ENCODE measurements at places on chromosomes 4 and X.
A peak's percentile ranks its signal among the peaks of the same experiment; 100 is the strongest.

DNA sequence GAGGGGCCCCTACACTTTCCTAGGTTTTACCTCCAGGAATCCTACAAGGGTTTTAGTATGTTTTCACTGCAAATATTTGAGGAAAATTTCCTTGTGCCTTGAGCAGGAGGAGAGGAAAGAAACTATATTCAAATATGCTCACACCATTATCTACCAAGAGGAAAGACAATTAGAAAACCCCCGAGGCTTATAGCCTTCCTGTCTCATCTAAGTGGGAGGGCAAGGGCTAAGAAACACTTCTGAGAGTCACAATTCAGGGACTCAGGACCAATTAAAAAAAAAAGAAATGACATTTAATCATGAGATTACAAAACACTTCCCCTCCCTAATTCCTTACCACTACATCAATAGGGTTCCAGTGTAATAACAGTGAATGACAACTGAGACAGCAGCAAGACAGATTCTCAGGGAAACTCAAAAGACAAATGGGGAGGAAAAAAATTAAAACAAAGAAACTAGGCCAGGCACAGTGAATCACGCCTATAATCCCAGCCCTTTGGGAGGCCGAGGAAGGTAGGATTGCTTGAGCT lies 45.6 kb downstream of the ATRX start:
- peak; percentile 41 for DNase-seq

DNA sequence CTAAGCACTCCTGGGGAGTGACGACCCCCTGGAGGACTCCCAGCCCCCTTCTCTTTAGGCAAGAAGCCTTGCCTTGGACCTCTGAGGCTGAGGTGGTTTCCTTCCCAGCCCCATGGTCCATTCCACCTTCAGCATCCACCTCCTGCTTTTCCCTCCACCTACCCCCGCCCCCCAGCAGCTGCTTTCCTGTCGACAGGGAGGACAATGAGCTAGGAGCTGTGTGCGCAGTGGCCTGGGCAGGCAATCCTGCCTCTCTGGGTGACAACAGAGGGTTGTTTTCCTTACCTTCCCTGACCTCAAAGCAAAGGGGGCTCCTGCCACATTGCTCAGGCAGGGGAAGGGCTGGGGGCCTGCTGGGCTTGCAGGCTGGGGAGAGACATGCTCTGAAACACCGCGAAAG lies 123.5 kb downstream of the BCOR start:
- no peak for DNase-seq

GRCh38 chr4:177505171-177505615 lies 63.0 kb upstream of the AGA start:
- DNase-seq = no peak

DNA sequence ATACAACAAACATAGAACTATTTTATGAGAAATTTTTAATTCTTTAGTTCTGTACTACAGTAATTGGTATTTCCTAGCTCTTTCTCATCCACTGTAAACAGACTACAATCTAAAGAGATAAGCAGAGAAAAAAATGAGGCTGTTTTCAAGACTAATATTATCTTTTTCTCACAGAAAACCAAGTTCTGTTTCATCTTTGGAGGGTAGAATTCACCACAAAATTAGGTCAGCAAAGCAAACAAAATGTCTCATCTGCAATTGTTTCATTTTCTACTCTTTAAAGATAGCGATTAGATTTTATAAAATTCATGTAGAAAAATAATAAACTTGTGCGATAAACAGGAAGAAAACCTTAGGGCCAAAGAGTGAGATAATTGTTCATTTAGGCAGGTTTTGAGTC lies 10.8 kb downstream of the APOO start:
- no peak for DNase-seq

GRCh38 chr4:71232056-71232430 lies 106.8 kb upstream of the SLC4A4 start:
- DNase-seq = no peak

DNA sequence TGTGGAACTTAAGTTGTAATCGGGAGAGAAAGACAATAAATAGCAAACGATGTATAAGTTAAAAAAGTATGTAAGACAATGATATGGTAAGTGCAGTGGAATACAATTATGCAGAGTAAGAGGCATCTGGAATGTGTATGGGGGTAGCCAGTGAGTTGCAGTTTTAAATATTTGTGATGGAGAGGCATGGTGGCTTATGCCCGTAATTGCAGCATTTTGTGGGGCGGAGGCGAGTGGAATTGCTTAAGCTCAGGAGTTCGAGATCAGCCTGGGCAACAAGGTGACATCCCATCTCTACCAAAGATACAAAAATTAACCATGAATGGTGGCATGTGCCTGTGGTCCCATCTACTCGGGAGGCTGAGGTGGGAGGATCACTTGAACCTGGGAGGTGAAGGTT lies 52.5 kb upstream of the WDFY3 start:
- no peak for DNase-seq

- DNase-seq = peak; percentile 65
Measured at GRCh38 chr4:20127626-20128025, 124.1 kb upstream of the SLIT2 start.

- no peak for DNase-seq
Measured at GRCh38 chr4:108335081-108335480, 166.3 kb upstream of the LEF1 start.

DNA sequence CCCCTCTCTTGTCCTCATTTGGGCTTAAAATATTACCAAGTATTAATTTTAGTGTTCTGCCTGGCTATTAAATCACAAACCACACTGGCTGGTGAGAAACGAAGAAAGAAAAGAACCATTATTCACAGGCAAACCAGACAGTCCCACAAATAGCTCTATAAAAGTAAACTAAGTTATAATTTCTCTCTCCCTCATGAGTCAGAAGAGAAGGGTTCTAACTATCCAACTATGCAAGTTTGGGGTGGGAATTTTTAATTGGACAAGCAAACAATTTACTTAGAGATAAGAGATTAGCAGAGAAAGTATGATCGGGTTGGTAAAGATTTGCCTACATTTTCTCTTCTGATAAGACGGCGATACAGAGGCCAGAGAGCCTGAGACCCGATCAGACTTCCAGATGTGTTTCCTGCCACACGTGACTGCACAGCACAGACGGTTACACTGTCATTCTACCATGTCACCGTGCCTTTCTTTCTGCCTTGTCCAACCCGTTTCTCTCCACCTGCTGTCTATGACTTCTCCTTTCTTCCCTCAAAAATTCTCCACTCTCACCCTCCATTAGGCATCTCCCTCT lies 52.3 kb downstream of the MEPE start:
- peak; percentile 54 for DNase-seq
